ENCODE measurements at places on chromosomes 5 and 9. TPM values are rescaled to one million over a fixed set of nuclear protein-coding genes. Genes with fewer than 3 reads are reported as not detected.

- no peak for DNase-seq
These were observed 9.6 kb downstream of the SHB start for GRCh38 chr9:38059233-38059936.

GRCh38 chr9:115264313-115264712 lies 146.4 kb upstream of the TNC start:
- peak; percentile 50 for DNase-seq

GRCh38 chr5:42547141-42547540 lies 123.9 kb downstream of the GHR start:
- DNase-seq: peak; percentile 53

DNA sequence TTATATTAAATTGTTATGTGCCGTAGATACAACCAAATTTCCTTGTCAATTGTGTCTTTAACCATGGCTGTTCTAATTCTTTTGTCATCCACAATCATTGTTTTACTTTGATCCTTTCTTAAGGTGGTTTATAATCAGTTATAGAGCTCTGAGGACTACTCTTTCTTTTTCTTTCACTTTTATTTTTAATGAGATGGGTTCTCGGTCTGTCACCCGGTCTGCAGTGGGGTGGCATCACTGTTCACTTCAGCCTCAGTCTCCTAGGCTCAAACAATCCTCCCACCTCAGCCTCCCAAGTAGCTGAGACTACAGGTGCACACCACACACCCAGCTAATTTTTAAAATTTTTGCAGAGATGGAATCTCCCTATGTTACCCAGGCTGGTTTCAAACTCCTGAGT lies 74.2 kb downstream of the ANXA2R start:
- no peak for DNase-seq

The ADAM19 gene
- 38.4 TPM for total RNA-seq

The PCSK1 gene
- 1.5 TPM for total RNA-seq

Measured in M059J (cell line).